Panc1 (cell line): ENCODE measurements at places on chromosomes 1 and 21.

GRCh38 chr1:152871731-152872126 is 6.4 kb upstream of the SMCP start:
- DNase-seq: no peak

DNA sequence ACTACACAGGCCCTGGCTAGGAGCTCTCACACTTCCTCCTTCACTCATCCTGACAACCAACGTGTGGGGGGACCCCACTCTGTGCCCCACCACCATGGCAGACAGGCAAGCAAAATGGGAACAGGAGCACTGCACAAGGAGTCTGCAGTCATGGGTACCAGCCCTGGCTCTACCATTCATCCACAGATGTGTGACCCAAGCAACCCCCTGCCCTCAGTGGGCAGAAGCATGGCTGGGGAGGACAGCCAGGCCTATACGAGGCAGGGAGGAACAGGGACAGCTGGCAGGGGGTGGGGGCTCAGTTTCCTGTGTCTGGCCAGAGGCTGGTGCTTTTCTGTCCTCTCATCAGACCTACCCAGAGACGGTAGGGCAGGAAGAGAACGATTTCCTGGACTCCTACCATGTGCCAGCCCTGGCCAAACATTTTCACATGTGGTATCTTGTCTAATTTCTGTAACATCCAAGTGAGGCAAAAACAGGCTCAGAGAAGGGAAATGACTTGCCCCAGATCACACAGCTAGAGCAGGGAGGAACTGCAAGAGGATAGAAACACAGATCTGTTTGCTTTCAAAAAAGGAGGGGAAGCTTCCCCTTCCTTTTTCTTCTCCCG is 178.0 kb downstream of the HIVEP3 start:
- no peak for DNase-seq

DNA sequence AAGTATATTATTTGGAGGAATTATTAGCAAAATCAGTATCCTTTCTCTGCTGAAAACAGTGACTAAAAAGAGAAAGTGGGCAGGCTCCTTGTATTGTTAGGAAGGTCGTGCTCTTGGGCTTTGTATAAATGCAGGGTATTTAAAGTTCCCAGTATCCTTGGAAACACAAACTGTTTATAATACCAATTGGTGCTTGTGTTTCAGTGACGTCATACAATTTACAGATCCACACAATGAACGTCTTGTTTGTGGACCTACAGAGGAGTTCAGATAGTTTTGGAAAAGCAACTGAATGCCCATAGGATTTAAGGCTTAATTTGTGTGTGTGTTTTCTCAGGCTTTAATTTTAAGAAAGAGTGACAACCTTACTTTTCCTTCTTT is 168.2 kb downstream of the RASAL2 start:
- no peak for DNase-seq

DNA sequence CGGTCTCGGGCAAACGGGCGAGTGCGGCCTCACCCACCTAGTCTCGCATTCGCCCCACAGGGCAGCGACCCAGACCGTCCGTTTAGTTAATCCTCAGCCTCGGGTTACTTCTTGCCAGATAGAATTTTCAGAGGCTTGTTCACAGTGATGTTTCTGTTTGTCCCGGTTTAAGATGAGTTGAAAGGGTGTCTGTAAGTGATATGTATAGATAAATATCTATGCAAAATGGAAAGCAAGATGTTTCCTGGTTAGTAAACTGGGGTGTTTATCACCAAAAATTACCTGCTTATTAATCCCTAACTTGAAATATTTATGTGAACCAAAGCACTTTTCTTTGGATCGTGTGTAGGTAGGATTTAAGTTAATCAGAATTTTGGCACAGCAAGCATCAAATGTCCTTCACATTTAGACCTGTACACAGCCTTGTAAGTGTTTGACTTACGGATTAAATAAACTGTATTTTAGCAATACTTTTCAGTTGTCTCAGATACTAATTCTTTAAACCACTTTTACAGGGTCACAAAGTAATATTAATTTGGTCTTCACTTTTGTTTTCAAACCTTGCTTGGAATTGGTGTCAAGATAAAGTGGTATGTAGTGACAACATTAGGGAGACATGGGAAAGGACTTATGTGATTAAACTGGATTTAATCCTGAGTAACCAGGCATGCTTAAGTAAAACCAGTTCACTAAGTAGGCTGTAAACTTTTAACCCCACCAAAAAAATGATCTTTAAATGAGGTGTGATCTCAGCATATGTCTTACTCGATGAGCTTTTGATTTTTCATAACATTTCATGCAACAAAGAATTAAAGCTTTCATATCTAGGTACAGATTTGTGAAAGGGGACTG is 914 bp downstream of the ZNF326 start:
- no peak for DNase-seq

GRCh38 chr1:174769961-174770549 is 229.7 kb upstream of the CACYBP start:
- peak; percentile 28 for DNase-seq

- DNase-seq: no peak
Observed at GRCh38 chr1:22969304-22969709, 3.4 kb downstream of the LACTBL1 start.

GRCh38 chr1:235767795-235768194 is 98.9 kb downstream of the LYST start:
- DNase-seq: no peak
